ENCODE measurements at places on chromosomes 3 and 15.

GRCh38 chr15:34853001-34853758 lies 57.8 kb upstream of the ACTC1 start:
- H3K4me1 ChIP-seq = peaks cover 1% of the 10 kb centered on the region
- no peak for DNase-seq
- H3K4me3 ChIP-seq = no peak overlapping the region
- peaks cover 24% of the 10 kb centered on the region for H3K36me3 ChIP-seq

DNA sequence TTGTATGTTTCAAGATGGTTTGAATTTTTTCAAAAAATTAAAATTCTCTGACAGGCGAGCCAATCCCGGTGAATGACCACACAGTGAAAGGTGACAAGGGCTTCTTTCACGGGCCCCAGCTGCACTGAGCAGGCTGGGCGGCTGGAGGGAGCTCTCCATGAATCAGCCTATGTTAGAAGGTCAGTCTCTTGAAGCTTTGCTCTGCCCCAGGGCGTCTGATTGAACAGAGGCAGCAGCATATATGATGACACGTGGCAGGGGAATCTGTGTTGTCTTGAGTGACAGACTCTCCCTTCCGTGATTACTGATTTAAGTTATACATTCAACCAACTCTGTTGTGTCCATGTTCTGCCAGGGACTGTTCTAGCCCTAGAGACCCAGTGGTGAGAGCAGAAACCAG lies 51.5 kb downstream of the ISG20 start:
- peaks cover 11% of the 10 kb centered on the region for H3K27me3 ChIP-seq
- H3K36me3 ChIP-seq = no peaks in the 10 kb centered on the region
- no peak overlapping the region for H3K4me3 ChIP-seq
- no peak for DNase-seq
- no peaks in the 10 kb centered on the region for H3K4me1 ChIP-seq

- no peak overlapping the region for H3K4me3 ChIP-seq
- peaks cover 51% of the 10 kb centered on the region for H3K27me3 ChIP-seq
- no peaks in the 10 kb centered on the region for H3K36me3 ChIP-seq
- H3K27ac ChIP-seq = no peak overlapping the region
- no peak for DNase-seq
Observed at GRCh38 chr15:70466895-70467529, 296.3 kb downstream of the UACA start.

GRCh38 chr3:99641982-99642381 lies 3.6 kb downstream of the COL8A1 start:
- no peak for DNase-seq
- H3K4me1 ChIP-seq = peaks cover 10% of the 10 kb centered on the region
- peaks cover 2% of the 10 kb centered on the region for H3K36me3 ChIP-seq
- H3K4me3 ChIP-seq = no peak overlapping the region
- H3K27me3 ChIP-seq = peaks cover 41% of the 10 kb centered on the region
- H3K27ac ChIP-seq = no peak overlapping the region

GRCh38 chr15:43771816-43772215 lies 5.0 kb downstream of the ELL3 start:
- peaks cover 5% of the 10 kb centered on the region for H3K4me1 ChIP-seq
- no peak for DNase-seq
- H3K36me3 ChIP-seq = peaks cover 25% of the 10 kb centered on the region

- H3K36me3 ChIP-seq = peaks cover 4% of the 10 kb centered on the region
- peak overlapping the region; percentile 48 for H3K4me3 ChIP-seq
- peaks cover 29% of the 10 kb centered on the region for H3K4me1 ChIP-seq
- H3K27me3 ChIP-seq = no peaks in the 10 kb centered on the region
- DNase-seq = no peak
- peak overlapping the region; percentile 31 for H3K27ac ChIP-seq
Observed at GRCh38 chr3:67362686-67363085, 291.7 kb downstream of the SUCLG2 start.

DNA sequence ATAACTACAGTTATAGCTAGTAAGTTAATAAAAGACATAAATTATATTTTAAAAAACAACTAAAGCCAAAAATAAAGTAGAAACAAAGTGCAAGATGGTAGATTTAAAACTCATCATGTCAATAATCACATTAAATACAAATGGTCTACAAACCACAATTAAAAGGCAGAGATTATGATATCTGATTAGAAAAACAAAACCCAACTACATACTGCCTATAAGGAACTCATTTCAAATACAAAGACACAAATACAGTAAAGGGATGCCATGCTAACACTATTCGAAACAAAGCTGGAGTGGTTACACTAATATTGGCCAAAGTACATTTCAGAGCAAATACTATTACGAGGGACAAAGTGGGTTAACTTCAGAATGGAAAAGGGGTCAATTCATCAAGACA lies 426.5 kb downstream of the SHQ1 start:
- H3K27me3 ChIP-seq = no peaks in the 10 kb centered on the region
- peaks cover 17% of the 10 kb centered on the region for H3K4me1 ChIP-seq
- no peak overlapping the region for H3K4me3 ChIP-seq
- H3K27ac ChIP-seq = no peak overlapping the region
- H3K36me3 ChIP-seq = peaks cover 38% of the 10 kb centered on the region

- no peaks in the 10 kb centered on the region for H3K27me3 ChIP-seq
- H3K27ac ChIP-seq = no peak overlapping the region
- no peaks in the 10 kb centered on the region for H3K4me1 ChIP-seq
- no peak overlapping the region for H3K4me3 ChIP-seq
Observed at GRCh38 chr3:81068546-81068945, 692.9 kb downstream of the GBE1 start.

- H3K27ac ChIP-seq = no peak overlapping the region
- peaks cover 13% of the 10 kb centered on the region for H3K4me1 ChIP-seq
- peaks cover 39% of the 10 kb centered on the region for H3K36me3 ChIP-seq
Observed at GRCh38 chr15:69446953-69447352, 5.7 kb upstream of the RPLP1 start.

- H3K27me3 ChIP-seq = no peaks in the 10 kb centered on the region
- DNase-seq = no peak
- H3K4me1 ChIP-seq = peaks cover 2% of the 10 kb centered on the region
- no peak overlapping the region for H3K4me3 ChIP-seq
- H3K27ac ChIP-seq = no peak overlapping the region
Observed at GRCh38 chr3:168036619-168037018, 59.1 kb downstream of the GOLIM4 start.

DNA sequence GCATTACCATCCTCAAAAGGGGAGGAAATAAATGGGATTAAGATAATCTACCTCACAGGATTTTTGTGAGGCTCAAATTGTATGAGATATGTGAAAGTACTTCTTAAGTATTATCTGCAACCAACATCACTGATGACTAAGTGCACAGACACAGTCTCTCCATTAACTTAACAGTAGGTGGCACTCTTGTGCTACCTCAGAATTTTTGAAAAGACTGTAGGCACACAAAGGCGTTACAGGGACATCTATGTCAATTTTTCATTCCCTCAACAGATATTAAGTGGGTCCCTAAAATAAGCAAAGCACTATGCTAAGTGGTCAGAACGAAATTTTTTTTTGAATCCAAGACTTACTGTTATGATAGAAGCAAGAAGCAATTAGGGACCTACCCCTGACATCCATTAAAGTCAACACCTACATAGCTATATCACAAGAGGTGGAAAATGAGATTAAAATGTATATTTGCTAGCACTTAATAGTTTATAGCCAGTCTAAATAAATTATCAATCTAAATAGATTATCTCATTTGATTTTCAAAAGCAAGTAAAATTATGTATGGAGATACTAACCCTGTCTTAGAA lies 52.9 kb downstream of the RYK start:
- H3K4me1 ChIP-seq = no peaks in the 10 kb centered on the region
- H3K27me3 ChIP-seq = no peaks in the 10 kb centered on the region
- H3K36me3 ChIP-seq = peaks cover 6% of the 10 kb centered on the region
- H3K27ac ChIP-seq = no peak overlapping the region

DNA sequence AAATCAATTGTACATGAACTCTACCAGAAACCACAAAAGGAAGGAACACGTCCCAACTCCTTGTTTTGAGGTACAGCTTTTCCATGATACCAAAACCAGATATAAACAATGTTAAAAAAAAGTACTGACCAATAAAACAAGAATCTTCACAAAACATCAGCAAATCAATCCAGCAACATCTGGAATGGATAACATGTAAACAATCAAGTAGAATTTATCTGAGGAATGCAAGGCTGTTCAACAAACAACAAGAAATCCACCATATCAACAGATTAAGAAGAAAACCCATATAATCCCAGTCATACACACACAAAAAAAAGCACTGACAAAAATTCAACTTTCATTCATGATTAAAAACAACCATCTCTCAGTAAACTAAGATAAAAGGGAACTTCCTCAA lies 26.7 kb downstream of the TJP1 start:
- H3K4me3 ChIP-seq = no peak overlapping the region
- no peak for DNase-seq
- H3K4me1 ChIP-seq = no peaks in the 10 kb centered on the region
- no peaks in the 10 kb centered on the region for H3K36me3 ChIP-seq
- H3K27ac ChIP-seq = no peak overlapping the region

DNA sequence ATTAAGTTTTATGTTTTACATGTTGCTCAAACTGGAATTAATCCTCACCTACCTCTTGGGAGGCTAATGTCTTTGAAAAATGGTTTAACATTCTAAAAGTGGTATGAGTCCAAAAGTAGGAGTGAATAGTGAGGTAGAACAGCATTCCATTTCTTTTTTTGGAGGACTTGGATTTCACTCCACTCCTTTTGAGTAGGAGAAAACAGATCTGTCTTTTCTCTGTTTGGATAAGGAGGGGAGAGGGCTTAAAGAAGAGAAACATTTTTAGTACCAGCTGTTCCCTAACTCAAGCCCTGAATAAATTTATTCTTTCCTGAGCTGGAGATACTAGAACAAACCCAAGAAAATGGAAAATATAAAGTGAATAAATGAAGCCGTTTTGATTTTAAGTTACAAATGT lies 687.9 kb downstream of the MECOM start:
- DNase-seq = no peak
- H3K36me3 ChIP-seq = no peaks in the 10 kb centered on the region
- H3K4me1 ChIP-seq = no peaks in the 10 kb centered on the region
- no peak overlapping the region for H3K4me3 ChIP-seq
- H3K27ac ChIP-seq = no peak overlapping the region
- H3K27me3 ChIP-seq = no peaks in the 10 kb centered on the region

DNA sequence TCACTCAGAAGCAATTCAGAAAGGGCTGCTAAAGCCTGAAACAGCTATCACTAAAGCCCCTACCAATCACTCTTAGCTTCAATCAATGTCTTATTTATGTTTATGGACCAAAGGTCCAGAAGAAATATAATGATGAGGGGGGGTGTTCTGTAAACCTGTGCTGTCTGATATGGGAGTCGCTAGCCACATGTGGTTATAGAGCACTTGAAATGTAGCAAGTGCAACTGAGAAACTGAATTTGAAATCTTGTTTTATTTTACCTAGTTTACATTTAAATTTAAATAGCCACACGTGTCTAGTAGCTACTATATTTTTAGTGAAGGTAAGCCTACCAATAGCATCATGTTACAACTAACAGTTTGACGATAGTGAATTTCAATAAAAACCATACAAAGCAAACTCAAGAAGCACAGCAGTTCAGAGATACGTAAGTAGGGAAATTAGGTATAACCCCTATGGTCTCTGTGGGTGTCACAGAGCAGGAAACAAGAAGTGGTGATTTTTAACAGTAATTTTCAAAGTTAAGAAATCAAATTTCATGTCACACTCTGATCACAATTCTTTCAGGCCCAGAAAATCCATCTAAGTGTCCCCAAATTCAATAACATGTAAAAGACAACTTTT lies 3.6 kb downstream of the POU1F1 start:
- H3K4me3 ChIP-seq = no peak overlapping the region
- H3K4me1 ChIP-seq = peaks cover 46% of the 10 kb centered on the region
- H3K36me3 ChIP-seq = no peaks in the 10 kb centered on the region
- peaks cover 6% of the 10 kb centered on the region for H3K27me3 ChIP-seq
- DNase-seq = no peak

GRCh38 chr3:72375237-72376076 lies 472.8 kb downstream of the SHQ1 start:
- H3K27me3 ChIP-seq = no peaks in the 10 kb centered on the region
- no peak overlapping the region for H3K4me3 ChIP-seq
- peaks cover 14% of the 10 kb centered on the region for H3K36me3 ChIP-seq
- H3K4me1 ChIP-seq = peaks cover 29% of the 10 kb centered on the region
- DNase-seq = no peak
- no peak overlapping the region for H3K27ac ChIP-seq

DNA sequence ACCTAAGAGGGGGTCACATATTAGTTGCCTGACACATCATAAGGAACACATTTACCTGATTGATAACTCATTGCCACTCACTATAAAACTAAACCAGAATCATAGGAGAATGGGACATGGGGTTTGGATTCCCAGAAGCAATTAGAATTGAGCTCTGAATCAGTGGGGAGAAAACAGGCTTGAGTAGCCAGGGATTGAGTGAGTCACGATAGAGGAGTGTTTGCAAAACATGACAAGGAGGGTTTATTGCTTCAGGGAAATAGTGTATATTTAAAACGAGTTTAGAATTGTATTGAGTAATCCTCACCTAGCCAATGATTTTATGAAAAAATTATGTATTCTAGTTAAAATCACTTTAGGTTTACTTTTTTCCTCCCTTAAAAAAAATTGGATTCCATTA lies 101.1 kb upstream of the THRB start:
- no peak for DNase-seq
- no peaks in the 10 kb centered on the region for H3K27me3 ChIP-seq
- H3K4me1 ChIP-seq = no peaks in the 10 kb centered on the region
- no peaks in the 10 kb centered on the region for H3K36me3 ChIP-seq

DNA sequence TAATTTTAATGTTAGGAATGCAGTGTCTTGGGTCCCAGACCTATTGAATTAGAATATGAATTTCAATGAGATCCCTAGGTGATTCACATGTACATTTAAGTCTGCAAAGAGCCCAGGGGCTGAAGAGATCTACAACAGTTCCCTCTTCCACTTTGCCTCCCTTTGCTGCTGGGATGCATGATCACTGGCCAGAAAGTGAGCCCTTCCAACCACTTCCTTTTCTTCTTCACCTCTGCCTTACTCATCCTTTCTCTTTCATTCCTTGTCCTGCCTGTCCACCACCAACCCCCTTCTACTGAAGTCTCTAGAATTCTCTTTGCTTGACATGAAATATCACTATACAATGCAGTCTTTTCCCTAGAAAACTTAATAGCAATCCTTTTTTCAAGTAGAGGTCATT lies 222.4 kb upstream of the LRIG1 start:
- H3K27ac ChIP-seq = no peak overlapping the region
- DNase-seq = no peak

- H3K27me3 ChIP-seq = no peaks in the 10 kb centered on the region
- no peak overlapping the region for H3K27ac ChIP-seq
- H3K4me3 ChIP-seq = no peak overlapping the region
Observed at GRCh38 chr3:6655275-6655674, 205.6 kb upstream of the GRM7 start.

GRCh38 chr3:197183582-197183981 lies 114.8 kb downstream of the DLG1 start:
- H3K4me1 ChIP-seq = no peaks in the 10 kb centered on the region
- DNase-seq = no peak
- no peak overlapping the region for H3K27ac ChIP-seq
- H3K27me3 ChIP-seq = no peaks in the 10 kb centered on the region

DNA sequence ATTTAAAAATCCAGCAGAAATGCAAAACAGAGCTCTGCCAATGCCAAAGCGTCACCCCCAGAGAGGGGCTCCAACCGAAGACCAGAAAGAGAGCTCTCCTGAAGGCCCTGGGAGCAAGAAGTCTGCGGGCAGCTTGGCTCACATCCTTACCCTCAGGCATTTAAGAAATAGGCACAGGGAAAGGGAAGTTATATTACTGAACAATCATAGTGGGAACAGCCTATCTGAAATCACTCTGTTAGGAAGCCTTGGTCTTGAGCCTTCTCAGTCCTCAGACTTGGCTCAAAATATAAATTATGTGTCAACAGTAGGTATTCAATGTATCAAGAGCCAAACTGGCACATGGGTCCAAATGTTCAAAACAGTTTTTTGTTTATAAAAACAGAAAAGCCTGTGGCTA lies 10.3 kb upstream of the PPARG start:
- no peaks in the 10 kb centered on the region for H3K36me3 ChIP-seq
- H3K4me1 ChIP-seq = peaks cover 1% of the 10 kb centered on the region
- H3K4me3 ChIP-seq = no peak overlapping the region
- H3K27me3 ChIP-seq = peaks cover 20% of the 10 kb centered on the region
- no peak for DNase-seq
- no peak overlapping the region for H3K27ac ChIP-seq

Measured in activated naive CD8-positive, alpha-beta T cell treated with anti-CD3 and anti-CD28 coated beads, Interleukin-2, amount 10 ng/mL, durations not matched to agents 7 days and 5 days (primary cell).